ENCODE measurements at places on chromosomes 2 and 18.

GRCh38 chr2:133787207-133787606, 218.9 kb upstream of the NCKAP5 start:
- DNase-seq = no peak

GRCh38 chr2:8238521-8239230, 443.2 kb upstream of the ID2 start:
- no peak for DNase-seq

- no peak for DNase-seq
These were observed 654.5 kb upstream of the CDH2 start for GRCh38 chr18:28831476-28831875.

DNA sequence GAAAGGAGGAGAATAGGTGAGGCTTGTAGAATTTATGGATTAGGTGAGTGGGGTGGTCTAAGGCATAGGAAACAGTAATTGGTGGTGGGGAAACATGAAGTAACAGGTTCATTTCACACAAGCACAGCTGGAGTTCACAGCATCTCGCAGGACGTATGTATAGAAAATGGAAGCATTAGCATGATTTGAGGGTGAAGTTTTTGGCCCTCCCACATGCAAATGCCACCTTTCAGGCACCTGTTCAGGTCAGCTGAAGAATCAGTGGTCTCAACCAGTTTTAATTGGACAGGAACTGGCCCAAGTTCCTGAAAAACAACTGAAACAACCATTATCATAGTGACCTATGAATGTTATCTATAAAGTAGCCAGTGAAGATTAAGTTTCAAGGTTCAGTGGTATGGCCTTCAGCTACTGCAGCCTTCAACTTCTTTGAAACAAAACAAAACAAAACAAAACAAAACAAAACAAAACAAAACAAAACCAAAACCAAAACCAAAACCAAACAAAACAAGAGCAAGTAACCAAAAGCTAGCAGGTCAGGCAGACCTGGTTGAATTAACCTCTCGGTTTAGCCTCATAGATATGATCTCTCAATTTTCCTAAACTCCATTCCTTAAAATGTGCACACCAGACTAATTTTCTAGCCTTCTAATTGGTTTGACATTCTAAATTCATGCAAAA, 102.1 kb upstream of the SPHKAP start:
- no peak for DNase-seq

GRCh38 chr2:207778298-207778882, 8.7 kb upstream of the FZD5 start:
- no peak for DNase-seq

DNA sequence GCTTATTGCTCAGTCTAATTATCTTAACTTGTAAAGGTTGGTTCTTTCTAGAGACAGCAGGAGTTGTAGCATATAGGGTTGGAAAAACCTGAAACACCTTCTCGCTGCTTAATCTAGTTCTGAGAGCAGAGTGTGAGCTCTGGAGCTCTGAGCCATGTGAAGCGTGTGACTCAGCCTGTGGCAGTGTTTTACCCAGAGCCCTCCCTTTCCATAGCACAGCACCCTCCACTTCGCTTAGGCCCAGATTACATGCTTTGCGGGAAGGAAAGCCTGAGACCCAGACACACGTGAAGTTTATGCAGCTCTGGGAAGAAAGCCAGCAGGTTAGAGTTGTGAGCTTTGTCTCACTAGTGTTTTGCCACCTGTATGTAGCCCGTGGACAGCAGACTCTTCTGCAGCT, 74.5 kb downstream of the INPP4A start:
- no peak for DNase-seq

DNA sequence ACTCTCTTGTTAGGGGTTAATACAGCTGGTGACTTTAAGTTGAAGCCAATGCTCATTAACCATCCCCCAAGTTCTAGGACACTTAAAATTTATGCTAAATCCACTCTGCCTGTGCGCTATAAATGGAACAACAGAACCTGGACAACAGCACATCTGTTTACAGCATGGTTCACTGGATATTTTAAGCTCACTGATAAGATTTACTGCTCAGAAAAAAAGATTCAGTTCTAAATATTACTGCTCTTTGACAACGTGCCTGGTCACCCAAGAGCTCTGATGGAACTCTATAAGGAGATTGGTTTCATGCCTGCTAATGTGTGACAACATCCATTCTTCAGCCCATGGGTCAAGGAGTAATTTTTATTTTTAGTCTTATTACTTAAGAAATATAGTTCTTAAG, 27.5 kb downstream of the RNF103 start:
- DNase-seq = no peak

- no peak for DNase-seq
These were observed 24.8 kb upstream of the TFCP2L1 start for GRCh38 chr2:121309801-121310200.

GRCh38 chr2:7792031-7792651, 874.9 kb downstream of the RNF144A start:
- no peak for DNase-seq

- DNase-seq = no peak
These were observed 228.5 kb downstream of the ALPK2 start for GRCh38 chr18:58400331-58400870.

GRCh38 chr2:142100970-142101369, 29.8 kb downstream of the LRP1B start:
- no peak for DNase-seq

- DNase-seq = no peak
These were observed 100.9 kb downstream of the CRIM1 start for GRCh38 chr2:36456227-36457175.

GRCh38 chr2:190342611-190343010, 778 bp upstream of the INPP1 start:
- no peak for DNase-seq

- no peak for DNase-seq
These were observed 35.5 kb downstream of the GKN2 start for GRCh38 chr2:68917034-68917718.

DNA sequence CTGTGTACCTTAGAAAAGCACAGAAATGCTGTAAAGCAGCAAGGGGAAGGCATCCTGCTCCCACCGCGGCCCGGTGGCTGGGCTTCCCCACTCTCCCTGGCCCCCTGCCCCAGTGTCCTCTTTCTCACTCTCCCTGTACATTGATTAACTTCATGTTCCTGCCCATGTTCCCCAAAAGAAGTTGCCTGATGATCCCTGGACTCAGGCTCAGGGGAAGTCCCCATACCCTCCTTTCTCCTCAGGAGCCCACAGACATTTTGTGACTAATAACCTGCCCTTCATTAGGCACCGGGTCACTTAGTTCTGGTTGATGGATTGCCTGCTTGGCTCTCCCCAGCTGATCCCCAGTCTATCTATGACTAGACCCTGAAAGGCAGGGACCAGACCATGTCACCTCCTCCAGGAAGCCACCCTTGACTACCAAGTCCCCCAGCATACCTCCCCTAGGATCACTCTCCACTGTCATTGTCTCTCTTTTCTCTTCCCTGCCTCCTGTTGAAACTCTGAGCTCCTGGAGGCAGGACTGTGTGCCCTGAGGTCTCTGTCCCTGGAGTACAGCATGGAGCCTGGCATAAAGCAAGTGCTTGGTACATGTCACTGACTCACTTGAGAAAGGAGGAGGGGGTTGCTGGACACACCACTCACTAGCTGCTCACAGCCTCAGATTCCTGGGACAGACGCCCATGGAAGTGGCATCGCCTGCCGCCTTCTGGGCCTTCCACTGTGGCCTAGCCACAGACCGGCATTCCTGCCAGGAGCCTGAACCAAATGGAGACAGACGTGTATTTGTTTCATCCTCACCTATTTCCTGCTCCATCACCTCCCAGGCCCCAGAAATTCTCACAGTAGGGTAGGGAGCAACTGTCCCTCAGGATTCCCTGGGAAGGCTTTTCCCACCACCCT, 13.5 kb downstream of the MALL start:
- no peak for DNase-seq

DNA sequence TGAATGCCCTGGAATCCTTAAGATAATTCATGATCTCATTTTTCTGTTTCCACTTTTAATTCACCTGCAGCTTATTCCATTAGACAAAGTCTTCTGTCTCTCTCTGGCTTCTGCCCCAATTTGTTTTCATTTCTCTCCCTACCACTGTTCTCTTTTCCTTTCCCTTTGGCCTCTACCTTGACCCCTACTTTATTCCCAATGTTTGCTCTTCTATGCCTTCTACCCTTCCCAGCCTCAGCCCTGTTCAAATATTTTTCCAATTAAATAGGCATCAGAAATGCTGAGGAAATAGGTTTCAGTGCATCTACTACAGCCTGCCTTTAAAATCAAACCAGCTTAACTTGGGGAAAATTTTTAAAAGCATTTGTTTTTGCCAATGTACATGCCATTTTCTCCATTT, 443.7 kb upstream of the CWC22 start:
- DNase-seq = no peak

DNA sequence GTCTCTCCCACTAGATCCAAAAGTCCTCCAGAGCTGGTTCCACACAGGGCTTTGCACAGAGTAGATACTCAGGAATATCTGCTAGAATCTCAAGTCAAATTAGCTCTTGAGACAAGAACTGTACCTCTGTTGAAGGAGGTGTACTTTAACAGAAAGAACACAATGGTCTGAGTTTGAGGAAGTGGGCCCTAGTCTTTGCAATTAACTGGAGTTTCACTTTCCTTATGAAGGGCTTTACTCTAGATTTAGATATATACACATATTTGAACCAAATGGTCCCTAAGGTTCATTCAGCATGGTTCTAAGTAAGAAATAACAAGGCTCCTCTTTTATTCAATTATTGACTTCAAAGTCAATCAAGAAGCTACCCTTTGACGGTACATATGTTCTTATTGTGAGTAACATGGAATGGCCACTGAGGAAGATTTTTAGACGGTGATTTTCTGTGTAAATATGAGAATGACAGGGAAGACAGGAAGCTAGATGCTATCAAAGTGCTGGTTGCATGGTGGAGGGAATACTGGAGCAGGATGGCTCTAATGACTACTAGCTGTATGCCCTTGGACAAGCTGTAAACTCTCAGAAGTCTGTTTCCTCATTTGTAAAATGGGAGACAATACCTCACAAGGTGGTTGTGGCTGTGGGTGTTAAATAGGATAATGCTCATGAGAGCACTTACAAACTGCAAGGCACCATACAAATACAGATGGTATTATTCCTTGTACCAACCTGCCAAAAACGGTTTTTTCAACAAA, 73.5 kb upstream of the SERTAD2 start:
- no peak for DNase-seq

- no peak for DNase-seq
These were observed 195.1 kb downstream of the EXOC6B start for GRCh38 chr2:72630767-72631166.

GRCh38 chr2:202306034-202306433, 40.5 kb downstream of the NOP58 start:
- DNase-seq = no peak

- DNase-seq = no peak
These were observed 1.9 kb upstream of the KRCC1 start for GRCh38 chr2:88057437-88057844.

- DNase-seq = no peak
These were observed 119.1 kb upstream of the RND3 start for GRCh38 chr2:150606380-150607060.

- DNase-seq = no peak
These were observed 2.6 kb downstream of the RAMP1 start for GRCh38 chr2:237861875-237862527.

DNA sequence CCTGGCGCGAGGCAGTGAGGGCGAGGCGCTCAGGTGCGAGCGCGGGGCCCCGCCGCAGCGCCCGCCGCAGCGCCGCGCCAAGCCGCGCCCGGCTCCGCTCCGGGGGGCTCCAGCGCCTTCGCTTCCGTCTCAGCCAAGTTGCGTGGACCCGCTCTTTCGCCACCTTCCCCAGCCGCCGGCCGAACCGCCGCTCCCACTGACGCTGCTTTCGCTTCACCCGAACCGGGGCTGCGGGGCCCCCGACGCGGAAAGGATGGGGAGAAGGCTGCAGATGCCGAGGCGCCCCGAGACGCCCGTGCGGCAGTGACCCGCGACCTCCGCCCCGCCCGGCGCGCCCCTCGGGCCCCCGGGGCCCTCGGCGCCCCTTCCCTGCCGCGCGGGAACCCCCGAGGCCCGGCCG, 328 bp upstream of the INHBB start:
- DNase-seq = no peak

- DNase-seq = no peak
These were observed 46.3 kb downstream of the CABLES1 start for GRCh38 chr18:23181547-23181946.

GRCh38 chr18:73979742-73980141, 167.9 kb downstream of the FBXO15 start:
- no peak for DNase-seq

DNA sequence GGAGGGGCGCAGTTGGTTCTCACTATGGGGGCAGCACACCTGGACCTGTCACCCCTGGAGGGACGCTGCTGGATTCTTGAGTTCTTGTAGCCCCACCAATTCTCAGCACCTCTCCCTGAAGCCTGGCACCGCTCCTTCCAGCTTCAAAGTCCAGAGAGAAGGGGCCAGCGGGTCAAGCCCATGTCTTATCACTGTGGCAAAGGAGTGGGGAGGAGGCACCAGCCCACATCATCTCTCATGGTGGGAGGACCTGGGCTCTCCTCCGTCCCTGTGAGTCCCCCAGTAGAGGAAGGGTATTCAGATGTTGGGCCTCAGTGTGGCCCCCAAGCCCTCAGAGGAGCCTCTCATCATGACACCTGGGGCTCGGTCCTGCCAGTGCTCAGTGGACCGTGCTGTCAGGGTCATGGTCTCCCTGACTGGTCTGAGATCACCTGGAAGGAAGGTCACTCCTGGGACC, 67.4 kb downstream of the HS1BP3 start:
- no peak for DNase-seq

GRCh38 chr2:214547931-214548330, 137.1 kb downstream of the VWC2L start:
- DNase-seq = no peak

- no peak for DNase-seq
These were observed 174.5 kb upstream of the MGAT5 start for GRCh38 chr2:134079373-134079772.

GRCh38 chr2:25089605-25090315, 47.9 kb downstream of the EFR3B start:
- no peak for DNase-seq

GRCh38 chr2:82224301-82224940, 1919.9 kb upstream of the LRRTM1 start:
- no peak for DNase-seq

DNA sequence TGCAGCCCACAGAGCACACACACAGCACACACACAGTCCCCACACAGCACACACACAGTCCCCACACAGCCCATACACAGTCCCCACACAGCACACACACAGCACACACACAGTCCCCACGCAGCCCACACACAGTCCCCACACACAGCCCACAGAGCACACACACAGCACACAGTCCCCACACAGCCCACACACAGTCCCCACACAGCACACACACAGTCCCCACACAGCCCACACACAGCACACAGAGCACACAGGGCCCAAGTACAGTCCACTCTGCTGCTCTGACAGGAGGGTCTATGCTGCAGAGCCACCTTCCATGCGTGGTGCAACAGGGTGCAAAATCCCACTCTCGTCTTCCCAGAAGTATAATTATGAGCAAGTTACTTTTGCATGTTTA, 240.5 kb upstream of the SALL3 start:
- no peak for DNase-seq

- no peak for DNase-seq
These were observed 32.0 kb downstream of the FASTKD2 start for GRCh38 chr2:206797376-206797775.

All from right renal cortex interstitium (tissue), 3 donors.